Stimulated activated CD4-positive, alpha-beta T cell treated with anti-CD3 and anti-CD28 coated beads, Interleukin-15, amount 100 ng/mL, for 48 hours (primary cell): ENCODE measurements at places on chromosomes 11 and 22.

GRCh38 chr22:46001046-46001425 lies 24.1 kb upstream of the WNT7B start:
- DNase-seq: no peak

DNA sequence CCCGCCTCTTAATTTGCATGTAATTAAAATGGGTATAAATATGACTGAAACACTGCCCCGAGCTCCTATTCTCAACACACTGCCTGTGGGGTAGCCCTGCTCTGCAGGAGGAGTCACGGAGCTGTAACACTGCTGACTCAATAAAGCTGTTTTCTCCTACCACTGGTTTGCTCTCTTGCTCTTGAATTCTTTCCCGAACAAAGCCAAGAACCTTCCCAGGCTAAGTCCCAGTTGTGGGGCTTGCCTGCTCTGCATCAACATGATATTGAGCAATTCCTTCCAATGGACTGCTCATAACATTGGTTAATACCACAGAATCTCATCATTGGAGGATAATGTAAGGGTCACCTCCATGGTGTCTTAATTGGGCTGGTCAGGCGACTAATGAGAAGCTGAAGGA lies 114.4 kb downstream of the FBXO7 start:
- no peak for DNase-seq

- DNase-seq: no peak
Measured at GRCh38 chr11:100612766-100613165, 74.3 kb upstream of the ARHGAP42 start.

- DNase-seq: no peak
Measured at GRCh38 chr11:66293777-66294625, 2.3 kb downstream of the TMEM151A start.

DNA sequence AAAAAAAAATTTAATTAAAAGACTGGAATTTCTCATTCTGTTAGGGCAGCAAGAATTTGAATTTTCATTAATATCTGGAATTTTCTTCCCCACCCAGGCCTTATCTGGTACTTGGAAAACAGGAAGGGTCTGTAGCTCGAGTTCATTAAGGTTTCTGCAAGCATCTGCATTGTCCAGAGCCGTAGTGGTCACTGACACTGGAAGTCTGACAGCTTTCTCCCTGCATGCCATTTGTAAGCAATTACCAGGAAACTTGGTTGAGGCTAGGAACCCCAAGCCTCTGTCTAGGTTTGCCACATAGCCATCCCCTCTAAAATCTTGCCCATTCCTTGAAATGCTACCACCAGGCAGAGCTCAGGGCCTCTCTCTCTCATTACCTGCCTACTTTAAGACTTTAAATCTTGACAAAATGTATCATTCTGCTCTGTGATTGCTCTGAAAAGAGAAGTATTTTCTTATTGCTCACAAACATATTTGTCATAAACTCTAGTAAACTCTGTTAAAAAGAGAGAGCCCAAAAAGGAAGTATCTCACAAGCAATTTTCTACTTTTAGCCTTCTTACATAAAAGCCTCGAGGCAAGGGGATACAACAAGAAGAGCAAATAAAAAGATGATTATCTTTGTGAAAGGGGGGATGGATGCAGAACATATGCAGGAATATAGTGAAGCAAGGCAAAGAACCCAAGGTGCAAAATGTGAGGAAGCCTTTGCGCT lies 5.5 kb upstream of the PGM2L1 start:
- no peak for DNase-seq

- no peak for DNase-seq
Measured at GRCh38 chr11:19793326-19793725, 80.7 kb downstream of the NAV2 start.

- DNase-seq: no peak
Measured at GRCh38 chr11:66894141-66894540, 37.3 kb downstream of the LRFN4 start.

GRCh38 chr22:29833392-29833965 lies 4.6 kb downstream of the ASCC2 start:
- DNase-seq: no peak

- no peak for DNase-seq
Measured at GRCh38 chr11:131809203-131809918, 438.9 kb downstream of the NTM start.

GRCh38 chr22:47654922-47655491 lies 892.6 kb downstream of the TBC1D22A start:
- DNase-seq: no peak

GRCh38 chr11:70090961-70091381 lies 12.9 kb downstream of the ANO1 start:
- no peak for DNase-seq

- no peak for DNase-seq
Measured at GRCh38 chr11:101176381-101176780, 46.8 kb upstream of the PGR start.

DNA sequence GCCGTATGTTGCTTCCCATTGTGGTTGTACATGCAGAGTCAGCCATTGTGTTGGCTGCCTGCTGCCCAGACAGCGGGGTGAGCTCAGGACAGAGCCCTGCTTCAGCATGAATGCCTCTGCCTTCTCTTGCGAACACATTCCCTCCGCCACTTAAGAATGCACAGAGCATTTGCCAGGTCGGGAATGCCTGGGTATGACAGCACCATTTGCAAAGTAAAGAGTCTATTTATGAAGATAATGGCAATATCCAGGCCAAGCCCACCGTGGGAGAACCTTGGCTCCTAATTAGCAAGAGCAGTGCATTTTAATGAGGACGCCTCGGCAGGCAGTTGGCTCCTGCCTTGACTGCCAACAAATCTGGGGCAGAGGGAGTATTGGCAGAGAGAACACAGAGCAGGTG lies 62.5 kb upstream of the SORL1 start:
- no peak for DNase-seq

DNA sequence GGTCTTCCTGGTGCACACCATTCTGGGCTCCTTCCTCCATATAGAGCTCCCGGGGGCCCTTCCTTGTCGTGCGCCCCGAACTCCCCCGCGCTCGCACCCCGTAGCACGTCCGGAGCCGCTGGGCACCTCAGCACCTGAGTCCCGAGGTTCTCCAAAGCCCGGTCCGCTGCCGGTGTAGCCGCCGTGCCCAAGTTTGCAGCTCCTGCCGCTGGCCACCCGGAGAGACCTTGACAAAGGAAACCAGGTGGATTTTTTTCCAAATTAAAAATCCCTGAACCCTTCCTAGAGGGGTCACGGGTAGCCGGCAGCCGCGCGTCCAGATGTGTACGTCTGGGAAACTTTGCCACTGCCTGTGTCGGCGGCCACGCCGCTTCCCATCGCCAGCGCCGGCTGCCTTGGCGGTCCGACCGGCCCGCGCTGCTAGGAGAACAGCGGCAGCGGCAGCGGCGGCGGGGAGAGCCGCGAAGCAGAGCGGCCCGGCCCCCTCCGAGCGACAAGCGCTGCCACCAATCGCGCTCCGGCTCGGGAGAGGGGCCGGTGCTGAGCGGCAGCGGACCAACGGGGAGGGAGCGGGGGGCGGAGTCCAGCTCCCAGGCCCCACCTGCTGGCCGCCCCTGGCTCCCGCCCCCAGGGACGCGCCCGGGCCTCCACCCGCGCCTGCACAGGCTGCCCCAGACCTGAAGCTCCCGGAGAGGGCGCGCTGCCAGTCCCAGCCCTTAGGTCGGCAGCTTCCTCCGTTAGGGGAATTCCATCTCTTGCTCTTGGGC lies at the start of gene GALNT18:
Gene GALNT18 (minus strand): TSS at position 433 of the 767 bp plus-strand sequence.
- peak; percentile 74 for DNase-seq

DNA sequence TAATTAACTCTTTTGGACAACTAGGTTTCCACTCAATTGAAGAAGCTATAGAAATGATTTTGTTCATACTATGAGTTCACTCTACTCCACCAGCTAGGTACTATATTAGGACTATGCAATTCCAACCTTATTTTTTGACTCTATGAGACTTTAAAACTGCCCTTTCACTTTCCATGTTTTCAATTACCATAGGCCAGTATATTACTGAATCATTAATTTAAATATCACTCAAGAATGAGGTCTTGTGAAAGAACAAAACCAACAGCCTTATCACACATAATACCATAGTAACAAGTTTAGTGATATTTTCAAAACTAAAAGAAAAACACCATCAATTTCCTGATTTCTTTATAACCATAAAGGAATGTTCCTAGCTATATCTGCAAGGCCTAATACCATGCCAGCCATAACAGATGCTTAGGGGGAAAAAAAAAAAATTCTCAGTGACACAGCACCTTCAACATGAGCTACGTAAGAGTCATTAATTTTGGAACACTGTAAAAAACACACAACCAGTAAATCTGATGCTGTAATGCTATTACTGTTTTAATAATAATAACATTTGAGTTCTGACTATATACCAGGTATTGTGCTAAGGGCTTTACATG lies 6.1 kb downstream of the DCUN1D5 start:
- no peak for DNase-seq

GRCh38 chr11:130908770-130909625 lies 7.3 kb downstream of the SNX19 start:
- DNase-seq: no peak

GRCh38 chr11:71186806-71187205 lies 65.6 kb downstream of the SHANK2 start:
- DNase-seq: no peak
